Eye (tissue), 1 donor: ENCODE measurements at places on chromosomes 5 and 9.

DNA sequence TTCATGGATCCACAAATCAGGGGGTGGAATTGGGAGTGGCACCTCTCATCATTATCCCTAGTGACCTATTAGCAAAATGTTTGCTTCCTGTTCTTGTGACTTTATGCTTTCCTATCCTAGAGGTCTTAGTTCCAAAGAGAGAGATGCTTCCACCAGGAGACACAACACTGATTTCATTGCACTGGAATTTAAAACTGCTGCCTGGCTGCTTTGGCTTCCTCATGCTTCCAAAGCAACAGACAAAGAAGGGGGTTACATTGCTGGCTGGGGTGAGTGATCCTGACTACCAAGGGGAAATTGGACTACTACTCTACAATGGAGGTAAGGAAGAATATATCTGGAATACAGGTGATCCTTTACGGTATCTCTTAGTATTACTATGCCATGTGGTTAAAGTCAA, 69.2 kb upstream of the SH3GL2 start:
- no peak for DNase-seq

DNA sequence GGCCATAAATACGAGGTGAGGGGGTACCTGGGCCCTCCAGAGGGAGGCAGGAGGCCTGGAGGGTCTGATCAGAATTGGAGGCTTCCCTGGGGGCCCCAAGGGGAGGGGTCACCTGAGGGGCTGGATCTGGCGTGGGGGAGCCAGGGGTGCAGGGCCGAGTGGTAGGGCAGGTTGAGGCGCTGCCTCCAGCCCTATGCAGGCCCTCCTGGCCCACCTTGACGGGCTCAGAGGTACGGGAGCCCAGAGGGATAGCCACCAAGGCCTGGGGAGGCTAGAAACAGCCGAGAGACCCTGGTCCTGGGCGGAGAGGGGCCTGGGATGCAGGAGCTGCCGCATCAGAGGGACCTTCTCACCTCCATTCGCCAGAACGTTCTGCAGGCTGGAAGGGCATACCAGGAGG, 24.3 kb downstream of the LHX3 start:
- DNase-seq: no peak

DNA sequence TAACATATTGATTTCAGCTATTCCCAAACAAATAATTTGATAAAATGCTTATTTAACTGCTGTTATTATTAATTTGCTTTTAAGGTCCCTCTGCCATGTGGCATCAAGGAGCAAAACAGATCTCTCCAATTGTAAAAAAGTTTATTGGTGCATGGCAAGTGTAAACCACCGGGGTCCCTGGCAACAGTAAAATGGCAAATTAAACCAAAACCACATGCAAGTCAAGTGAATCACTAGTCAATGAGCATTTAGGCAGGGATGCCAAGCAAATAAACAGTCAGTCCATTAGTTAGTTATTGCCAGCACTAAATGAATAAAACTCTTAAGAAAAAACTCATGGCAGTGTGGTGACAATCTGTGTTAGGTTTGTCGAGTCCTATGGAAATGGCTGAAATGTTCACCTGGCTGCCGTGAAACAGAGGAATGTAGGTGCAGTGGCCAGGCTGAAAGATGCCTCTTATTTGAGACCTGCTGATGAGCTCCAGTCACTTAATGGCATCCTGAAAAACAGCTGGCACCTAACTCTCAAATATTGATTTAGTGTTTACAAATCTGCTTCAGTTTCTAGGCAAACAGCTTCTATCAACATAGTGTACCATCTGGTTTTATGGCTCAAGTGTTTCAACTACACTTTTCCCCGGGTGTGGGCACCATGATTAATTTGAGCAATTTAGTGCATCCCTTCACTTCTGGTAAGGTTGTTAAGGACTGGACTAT, 296.5 kb upstream of the ITGA1 start:
- peak; percentile 15 for DNase-seq

GRCh38 chr9:86359151-86359879, 5.1 kb upstream of the TUT7 start:
- no peak for DNase-seq

GRCh38 chr5:175335691-175336090, 108.3 kb downstream of the DRD1 start:
- no peak for DNase-seq

DNA sequence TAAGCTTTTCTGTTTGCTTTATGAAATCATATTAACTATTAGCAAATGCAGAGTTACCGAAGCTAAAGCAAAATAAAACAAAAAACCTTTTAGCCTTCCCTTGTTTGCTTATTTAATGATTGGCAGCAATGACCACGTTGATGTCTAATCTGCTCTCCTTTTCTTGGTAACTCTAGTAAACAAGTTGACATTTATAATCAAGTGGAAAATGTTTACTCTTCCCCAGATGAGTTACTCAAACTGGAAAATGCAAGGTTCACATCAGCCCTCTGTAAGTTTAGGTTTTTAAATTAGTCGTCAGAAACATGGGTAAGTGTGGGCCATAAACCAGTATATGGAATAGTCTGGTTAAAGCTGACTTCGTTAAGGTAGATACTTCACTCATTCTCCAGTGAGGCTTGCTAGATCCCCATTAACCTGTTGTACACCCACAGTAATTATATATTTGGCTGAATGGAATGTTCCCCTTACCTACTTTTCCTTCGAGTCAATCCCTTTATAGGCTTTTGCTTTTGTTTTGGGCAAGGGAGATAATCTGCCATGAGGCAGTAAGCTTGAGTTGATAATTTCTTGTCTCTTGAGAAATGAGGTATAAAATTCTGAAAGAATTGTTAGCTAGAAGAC, 100.9 kb downstream of the GDNF start:
- no peak for DNase-seq

- peak; percentile 69 for DNase-seq
Observed at GRCh38 chr9:101727612-101728524, 10.6 kb downstream of the GRIN3A start.

- no peak for DNase-seq
Observed at GRCh38 chr5:138565100-138565821, 9.9 kb downstream of the HSPA9 start.

GRCh38 chr9:77725820-77726219, 77.7 kb upstream of the GNA14 start:
- DNase-seq: no peak

DNA sequence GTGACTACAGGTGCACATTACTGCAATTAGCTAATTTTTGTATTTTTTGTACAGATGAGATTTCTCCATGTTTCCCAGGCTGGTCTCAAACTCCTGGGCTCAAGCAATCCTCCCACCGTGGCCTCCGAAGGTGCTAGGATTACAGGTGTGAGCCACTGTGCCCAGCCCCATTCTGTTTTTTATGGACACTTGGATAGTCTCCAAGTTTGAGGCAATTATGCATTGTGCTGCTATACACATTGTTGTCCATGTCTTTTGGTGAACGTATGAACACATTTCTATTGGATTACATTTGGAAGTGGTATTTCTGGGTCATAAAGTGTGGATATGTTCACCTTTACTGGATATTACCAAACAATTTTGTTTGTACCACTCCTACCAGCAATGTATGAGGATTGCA, 22.4 kb upstream of the PLPP1 start:
- DNase-seq: no peak

- no peak for DNase-seq
Observed at GRCh38 chr9:4138180-4138579, 161.7 kb downstream of the GLIS3 start.

DNA sequence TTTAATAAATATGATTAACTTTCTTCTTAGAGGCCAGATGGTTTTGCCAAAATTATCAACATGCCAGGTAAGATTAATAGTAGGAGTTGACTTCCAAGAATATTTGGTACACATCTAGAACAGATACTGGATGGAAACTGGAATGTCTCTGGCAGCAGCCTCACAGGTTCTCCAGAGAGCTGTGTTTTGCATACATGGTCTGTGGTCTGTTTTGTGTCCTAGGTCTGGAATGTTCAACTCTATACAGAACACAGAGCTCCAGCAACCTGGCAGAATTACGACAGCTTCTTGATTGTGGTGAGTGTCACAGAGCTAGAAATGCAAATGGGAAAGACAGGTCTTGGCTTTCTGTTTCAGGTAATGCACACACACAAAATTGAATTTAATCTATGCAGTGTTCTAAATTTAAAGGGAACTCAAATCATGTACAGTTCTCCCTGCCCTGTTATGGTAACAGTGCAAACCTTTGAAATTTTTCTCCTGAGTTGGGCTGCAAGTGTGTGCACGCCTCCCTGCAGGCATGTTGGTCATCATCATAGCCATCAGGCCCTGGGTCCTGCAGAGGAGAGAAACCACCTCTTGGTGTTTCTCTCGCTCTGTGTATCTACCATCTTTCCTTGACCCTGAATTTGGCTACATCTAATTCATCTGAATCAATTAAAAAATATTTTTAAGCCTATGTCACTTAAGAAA, 58.3 kb downstream of the PIK3R1 start:
- no peak for DNase-seq

- DNase-seq: no peak
Observed at GRCh38 chr9:106962615-106963363, 99.8 kb downstream of the ZNF462 start.

DNA sequence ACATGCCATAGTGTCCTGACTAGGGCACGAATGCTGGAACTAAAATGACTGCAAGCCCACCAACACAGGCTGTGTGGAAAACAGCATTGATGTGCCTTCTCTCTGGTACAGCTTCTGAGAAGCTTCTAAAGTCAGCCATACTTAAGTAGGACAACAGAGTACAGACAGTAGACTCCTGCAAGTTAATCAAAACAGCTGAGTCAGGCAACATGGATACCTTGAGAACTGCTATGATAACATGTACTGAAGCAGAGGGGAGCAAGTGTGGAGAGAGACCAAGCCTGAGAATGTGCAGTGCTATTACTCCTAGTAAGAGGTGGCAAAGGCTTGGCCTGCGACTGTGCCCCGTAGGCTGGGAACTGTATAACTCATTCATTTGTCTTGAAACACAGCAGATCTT, 2.5 kb downstream of the ISCA1 start:
- no peak for DNase-seq

GRCh38 chr5:139012176-139012575, 137.0 kb upstream of the LRRTM2 start:
- no peak for DNase-seq

DNA sequence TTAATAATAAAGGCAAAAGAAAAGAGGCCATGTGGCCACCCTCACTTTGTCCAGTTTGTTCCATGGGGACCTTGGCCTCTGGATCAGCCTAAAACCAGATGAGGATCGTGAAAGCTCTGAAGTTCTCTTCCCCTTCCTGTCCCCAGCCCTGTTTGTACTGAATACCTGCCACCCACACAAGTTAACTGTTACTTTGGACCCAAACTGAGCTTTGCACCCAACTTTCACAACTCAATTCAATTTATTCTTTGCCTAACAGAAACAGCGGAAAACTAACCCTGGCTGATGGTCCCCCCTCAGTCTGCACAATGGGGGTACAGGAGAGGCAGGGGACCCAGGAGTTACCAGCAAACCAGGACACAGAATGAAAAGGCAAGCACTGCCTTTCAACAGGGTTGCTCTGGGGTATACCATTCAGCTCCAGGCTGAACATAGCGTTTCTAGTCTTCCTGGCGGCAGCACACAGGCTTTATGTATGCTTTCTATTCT, 28.2 kb downstream of the ABCA1 start:
- no peak for DNase-seq

GRCh38 chr5:61256474-61256873, 75.6 kb upstream of the ZSWIM6 start:
- DNase-seq: no peak

DNA sequence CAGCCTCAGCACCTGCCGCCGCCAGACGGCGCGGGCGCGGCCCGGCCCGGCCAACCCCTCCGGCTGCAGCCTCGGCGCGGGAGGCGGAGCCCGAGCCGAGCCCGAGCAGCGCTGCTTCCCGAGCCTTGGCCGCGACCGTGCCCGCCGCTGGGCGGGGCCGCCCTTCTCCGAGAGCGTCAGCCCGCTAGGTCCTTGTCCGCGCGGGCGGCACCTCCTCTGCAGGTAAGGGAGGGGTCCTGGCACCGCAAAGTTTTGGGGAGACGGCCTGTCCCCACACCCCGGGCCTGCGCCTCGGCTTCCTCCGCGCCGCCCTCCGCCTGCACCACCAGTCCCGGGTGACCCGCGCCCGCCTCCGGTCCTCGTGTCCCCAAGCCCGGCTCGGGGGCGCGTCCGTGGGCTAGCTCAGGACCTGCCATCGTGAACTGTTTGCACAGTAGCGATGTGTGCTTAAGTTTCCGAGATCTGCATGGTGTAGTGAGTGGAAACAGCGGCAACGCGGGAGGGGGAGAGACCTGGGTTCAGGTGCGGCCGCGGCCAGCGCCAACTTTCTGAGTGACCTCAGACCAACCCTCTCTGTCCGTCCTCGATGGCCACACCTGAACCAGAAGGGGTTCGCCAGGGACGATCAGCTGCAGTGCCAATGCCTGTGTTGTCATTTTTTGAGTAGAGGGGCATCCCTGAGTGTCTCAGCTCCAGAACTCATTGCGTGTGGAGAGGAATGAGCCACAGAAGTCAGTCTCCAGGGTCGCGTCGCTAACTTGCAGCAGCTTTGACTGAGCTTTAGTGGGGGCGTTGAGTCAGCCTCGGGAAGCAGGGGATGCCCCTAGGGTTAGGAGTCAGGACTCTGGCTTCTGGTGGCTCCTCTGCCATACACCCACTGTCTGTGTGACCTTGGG, at the start of gene FRMPD1:
FRMPD1 (plus strand) TSS at position 82 of the 896 bp plus-strand sequence. CDS start 41,688 bp downstream, outside the sequence.
- DNase-seq: peak; percentile 87

DNA sequence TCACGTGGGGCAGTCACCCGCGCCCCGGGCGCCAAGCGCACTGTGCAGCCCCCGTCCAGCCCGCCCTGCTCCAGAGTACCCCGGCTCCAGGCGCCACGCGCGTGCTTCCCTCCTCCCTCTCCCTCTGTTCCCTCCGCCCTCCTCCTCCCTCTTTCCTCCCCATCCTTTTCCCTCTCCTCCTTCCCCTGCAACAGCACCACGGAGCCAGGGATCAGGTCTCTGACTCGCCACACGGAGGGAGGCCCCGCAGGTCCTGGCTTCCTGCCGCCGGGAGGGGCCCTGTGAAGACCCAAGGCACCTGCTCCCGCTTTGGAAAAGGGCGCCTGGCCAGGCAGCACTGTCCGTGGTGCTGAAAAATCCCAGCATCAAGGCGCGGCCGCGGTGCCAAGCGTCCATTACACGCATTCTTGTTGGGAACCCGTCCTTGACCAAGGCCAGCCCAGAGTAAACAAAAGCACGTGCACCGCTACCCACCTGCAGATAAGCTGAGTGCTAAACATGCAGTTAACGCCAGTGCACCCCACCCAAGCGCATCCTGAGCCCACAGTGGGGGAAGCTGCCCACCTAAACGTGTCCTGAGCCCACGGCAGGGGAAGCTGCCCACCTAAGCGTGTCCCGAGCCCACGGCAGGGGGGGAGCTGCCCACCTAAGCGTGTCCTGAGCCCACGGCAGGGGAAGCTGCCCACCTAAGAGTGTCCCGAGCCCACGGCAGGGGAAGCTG, 21.7 kb downstream of the SLC6A18 start:
- peak; percentile 89 for DNase-seq

DNA sequence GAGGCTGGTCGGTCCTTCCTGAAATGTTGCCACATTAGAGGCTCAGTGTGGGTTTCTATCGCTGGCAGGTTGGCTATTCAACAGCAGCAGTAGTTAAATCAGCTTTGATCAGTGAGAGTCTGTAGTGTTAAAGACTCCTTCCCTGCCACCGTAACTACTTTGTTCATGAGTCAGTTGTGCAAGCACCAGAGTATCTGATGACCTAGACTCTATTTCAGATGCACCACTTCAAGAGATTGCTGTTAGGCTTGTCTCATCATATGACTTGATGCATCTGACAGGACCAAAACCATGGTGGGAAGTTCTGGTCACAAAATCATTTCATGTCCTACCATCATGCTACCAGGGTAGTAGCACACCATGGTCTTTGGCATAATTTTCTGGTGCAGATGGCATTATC, 482.7 kb upstream of the MPDZ start:
- DNase-seq: no peak
